ENCODE measurements at places on chromosomes 3 and 15. TPM values are rescaled to one million over a fixed set of nuclear protein-coding genes. Genes with fewer than 3 reads are reported as not detected.

DNA sequence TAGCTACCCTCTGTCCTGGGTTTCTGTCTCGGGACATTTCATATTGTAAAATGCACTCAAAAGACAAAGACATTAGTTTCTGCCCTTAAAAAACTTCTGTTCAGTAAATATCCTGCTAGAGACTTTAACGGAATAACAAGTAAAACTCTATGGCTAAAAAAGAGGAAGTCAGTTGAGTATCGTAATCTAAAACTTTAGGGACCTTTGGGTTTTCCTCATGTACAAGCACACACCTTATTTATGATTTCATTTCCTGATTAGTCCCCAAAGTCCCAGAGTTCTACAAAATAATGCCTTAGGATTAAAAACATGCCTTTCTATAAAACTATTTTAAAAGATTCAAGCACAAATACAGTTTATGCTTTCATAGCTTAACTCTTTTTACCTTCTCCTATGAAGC lies 585.9 kb downstream of the UNC13C start:
- no peak for DNase-seq

- DNase-seq: no peak
These were observed 24.7 kb downstream of the MBNL1 start for GRCh38 chr3:152293347-152294006.

DNA sequence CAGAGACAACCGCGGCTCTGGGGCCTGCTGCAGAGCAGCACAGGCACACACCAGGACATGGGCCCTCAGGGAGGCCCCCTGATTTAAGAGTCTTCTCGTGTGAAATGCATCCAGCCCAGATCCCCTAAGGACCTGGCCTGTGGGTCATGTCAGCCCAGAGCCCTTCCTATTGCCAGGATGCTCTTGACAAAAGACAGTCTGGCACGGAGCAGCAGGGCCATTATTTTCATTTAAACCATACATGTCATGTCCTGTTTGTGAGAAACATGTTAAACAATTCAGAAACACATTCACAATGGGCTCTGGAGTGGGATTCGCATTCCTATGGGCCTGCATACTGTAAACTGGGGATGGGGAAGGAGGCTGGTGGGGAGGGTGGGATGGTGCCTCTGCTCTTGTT lies 367.4 kb upstream of the WNT5A start:
- no peak for DNase-seq

DNA sequence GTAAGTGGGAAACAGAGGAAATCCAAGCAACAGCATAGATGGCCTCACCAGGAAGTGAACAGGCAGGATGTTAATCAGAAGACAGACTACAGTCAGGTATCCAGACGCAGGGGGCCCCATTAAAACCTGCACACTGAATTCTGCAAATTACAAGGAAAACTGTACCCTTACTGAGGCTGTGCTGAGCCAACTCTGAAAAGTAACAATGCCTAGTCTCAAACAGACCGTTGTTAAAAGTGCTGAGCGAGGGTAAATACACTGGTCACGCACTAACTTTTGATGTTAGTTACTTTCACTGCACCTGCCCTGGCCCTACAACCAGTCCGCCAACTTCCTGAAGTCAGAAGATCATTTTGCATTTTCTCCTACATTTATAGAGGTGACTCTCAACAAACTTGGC lies 1.0 kb downstream of the TAMM41 start:
- DNase-seq: no peak

- DNase-seq: no peak
These were observed 102.8 kb downstream of the CHSY1 start for GRCh38 chr15:101148881-101149664.

DNA sequence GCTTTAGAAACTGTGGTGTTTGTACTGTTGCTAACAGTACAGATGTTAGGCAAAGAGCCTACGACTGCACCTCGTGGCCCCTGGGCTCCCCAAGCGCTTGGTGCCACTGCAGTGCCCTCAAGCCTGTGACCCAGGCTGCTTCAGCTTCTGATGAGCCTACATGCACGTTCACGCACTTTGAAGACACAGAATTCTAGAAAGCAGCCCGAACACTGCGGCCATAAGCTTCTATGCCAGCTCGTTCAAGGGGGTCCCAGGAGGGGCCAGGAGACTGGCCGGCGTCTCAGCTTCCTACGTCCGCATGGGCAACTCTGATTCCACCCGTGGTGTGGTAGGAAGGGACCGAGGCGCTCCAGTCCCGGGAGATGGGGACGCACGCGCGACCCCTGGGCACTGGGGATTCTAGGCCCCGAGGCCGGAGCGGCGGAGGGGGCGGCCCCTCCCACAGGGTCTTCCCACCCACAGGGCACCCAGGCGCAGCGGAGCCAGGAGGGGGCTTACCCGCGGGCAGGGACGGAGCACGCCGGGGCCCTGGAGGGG lies 653 bp downstream of the MYO5C start:
- no peak for DNase-seq

Gene EPHB1
- polyA plus RNA-seq: 1.3 TPM

DNA sequence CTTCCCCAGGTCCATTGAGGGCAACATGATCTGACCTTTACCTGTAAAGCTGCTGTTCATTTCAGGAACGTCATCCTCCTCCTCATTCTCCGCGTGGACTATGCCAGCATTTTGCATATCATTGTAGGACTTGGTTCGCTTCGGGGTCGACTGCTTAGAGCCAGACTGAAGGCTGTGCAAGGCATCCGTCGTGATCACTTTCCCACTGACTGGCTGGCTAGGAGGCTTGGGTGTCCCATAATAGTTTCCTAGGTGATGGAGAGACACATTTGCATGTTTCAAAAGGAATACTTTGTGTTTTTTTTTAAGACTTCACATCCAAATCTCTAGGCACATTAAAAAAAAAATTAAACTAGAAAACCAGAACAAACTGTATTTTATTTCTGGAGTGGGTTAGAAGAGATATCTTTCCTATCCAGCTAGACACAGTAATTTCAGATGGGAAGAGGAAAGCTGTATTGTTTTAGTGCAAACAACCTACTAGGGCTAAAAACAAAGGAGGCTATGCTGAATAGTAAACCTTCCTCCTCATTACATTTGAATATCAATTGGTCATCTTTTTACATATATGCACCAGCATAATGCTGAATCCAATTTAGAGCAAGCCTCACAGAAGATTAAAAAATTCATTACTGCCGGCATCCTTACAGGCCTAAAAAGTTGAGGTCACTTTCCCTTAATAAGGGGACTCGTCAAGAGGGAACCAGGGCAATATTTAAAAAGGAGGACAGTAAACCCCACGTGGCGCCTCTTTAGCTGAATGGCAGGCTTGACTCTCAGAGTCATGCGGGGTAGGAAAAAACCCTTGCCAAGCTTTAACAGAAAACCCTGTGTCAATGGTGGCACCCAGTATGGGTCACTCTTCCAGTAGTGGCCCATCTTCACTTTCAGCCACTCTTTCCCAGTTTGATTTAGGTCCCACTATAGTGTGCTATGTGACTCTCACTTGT lies 559.9 kb downstream of the MAGI1 start:
- no peak for DNase-seq

Gene KCNAB1
- 0.66 TPM for polyA plus RNA-seq

DNA sequence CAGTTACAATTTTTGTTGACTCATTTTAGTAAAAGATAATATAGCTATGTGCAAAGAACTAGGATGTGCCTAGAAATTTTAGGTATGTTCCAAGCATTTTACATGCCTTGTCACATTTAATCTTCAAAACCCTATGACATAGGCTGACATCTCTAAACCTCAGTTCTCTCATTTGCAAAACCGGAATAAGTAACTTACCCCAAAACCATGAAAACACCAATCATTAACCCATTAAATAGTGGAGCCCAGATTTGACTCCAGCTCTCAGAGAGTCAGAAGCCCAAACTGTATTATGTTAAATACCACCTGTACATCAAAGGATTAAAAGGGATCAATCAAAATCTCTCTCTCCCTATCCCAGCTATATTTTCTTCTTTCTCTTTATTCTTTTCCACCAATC lies 36.6 kb downstream of the GSK3B start:
- no peak for DNase-seq

Gene TMC3
- polyA plus RNA-seq: not detected

DNA sequence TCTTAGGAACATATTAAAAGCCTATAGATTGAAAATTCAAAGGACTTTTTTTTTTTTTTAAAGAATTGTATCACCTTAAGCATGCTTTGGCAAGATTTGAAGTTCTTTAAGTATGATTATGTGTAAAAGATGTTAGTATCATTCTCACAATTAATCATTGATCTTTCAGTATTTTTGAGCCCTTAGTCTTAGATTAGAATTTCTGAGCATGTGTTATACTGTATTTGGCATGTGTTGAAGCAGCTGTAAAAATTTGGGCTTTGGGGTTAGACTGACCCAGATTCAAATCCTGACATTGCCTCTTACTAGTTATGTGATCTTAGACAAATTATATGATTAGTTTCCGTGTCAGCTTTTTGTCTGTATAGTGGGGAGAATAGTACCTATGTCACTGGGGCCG lies 6.3 kb downstream of the OXSR1 start:
- no peak for DNase-seq

Gene GRAMD2A
- 0.01 TPM for polyA plus RNA-seq

DNA sequence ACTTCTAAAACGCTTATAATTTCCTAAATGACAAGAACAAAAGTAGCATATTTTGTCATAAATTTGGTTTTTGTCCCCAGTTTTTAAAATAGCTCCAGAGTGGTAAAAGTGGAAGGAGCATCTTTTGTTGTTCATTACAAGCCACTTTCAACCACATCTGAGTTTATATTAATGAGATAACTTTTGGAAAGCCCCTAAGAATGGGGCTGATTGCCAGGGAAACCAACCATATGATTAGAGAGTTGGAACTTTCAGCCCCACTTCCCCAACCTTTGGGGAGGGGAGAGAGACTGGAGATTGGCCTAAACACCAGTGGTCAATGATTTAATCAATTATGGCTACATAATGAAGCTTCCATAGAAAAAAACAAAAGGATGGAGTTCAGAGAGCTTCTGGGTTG lies 57.4 kb downstream of the CPA3 start:
- DNase-seq: no peak

Gene NANOGP8
- polyA plus RNA-seq: not detected

GRCh38 chr3:105845488-105845887 lies 23.3 kb downstream of the CBLB start:
- no peak for DNase-seq

- DNase-seq: no peak
These were observed 1078.5 kb downstream of the TUSC7 start for GRCh38 chr3:117788061-117788460.

- no peak for DNase-seq
These were observed 2.7 kb downstream of the ZIC1 start for GRCh38 chr3:147411815-147412241.
